Activated CD8-positive, alpha-beta memory T cell treated with anti-CD3 and anti-CD28 coated beads for 1 hour (primary cell): ENCODE measurements at places on chromosomes 12 and 14.

- DNase-seq = no peak
Observed at GRCh38 chr12:100171248-100171647, 28.6 kb upstream of the BLTP3B start.

DNA sequence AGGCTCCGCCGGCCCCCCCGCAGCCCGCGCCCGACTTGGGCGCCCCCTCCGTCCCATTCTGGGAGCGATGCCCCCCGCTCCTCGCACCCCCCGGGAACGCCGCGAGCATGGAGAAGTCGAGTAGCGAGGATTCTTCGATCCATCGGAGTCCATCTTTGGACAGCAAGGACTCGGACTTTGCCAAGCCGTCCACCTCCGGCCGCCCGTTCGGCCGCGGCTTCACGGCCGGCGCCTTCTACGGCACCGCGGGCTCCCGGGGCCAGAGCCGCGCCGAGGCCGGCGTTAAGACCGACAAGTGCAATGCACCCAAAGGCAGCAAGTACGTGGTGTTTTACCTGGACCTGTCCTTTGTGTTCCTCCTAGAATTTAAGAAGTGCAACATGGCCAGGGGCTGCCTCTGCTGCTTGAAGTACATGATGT lies 123.6 kb downstream of the TSPAN9 start:
- no peak for DNase-seq

GRCh38 chr14:89347885-89348284 lies 69.1 kb downstream of the FOXN3 start:
- DNase-seq = no peak

DNA sequence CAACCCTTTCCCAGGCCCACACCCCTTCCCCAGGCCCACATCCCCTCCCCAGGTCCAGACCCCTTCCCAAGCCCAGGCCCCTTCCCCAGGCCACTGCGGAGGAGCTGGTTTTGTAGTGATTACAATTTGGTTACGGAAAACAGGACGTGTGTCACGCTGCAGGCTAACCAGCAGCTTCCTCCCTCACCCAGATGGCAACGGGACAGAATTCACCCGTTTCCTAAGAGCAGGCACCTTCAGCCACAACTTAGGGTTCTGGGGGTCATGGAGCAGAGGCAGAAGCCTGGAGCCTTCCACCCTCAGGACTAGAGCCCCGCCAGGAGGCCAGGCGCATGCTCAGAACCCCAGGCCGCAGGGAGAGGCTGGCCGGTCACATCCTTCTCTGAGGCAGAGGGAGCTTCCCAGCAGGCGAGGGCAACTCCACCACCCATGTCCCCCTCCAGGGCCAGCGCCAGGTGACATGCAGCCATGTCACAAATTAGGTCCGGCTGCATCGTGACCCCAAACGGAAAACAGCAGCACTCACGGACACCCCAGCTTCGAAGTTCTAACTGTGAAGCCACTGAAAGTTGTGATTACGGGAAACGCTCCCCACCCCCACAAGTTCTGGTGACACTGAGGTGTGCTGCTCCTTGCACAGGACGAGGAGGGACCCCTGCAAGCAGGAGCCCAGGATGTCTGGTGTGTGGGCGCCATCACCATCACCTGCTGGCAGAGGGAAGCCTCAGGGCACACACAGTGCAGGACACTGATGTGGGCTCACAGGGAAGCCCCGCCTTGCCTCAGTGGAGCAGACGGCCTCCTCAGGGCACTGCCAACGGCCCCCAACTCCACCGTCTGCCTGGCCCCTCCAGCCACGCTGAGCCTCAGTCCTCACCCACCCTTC lies 7.7 kb downstream of the BRF1 start:
- DNase-seq = no peak

DNA sequence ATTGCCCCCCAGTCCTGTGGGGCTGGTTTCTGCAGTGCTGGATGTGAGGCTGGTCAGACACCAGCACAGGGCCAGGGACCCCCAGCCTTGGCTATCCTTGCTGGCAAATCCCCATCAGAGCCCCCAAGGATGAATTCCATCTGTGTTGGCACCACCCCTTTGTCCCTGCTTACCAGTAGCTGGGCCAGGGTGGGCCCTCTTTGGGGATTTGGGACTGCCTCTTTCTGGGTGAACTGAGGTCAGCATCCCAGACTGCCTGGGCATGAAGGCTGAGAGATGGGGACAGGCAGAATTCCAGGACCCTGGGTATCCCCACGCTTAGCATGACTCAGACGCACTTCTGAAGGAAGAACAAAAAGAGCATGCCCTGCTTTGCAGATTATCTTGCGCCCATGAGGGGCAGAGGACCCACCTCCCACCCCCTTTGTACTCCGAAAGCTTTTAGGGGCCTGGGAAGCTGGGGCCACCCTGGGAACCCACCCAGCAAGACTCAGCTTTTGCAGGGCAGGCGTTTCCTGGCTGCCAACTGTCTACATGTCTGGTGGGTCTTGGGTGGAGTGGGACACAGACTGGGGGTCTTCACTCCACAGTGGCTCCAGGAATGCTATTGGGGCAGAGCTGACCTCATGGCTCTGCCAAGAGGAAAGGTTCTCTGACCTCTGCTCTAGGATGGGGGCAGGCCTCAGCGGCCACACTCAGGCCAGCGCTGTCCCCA lies 26.8 kb downstream of the RFLNA start:
- no peak for DNase-seq
